Activated T-helper 17 cell treated with anti-CD3 and anti-CD28 coated beads, Interleukin-2, amount 50 U/mL, for 72 hours (primary cell): ENCODE measurements at places on chromosomes 4 and X.

- no peak for ATAC-seq
Observed at GRCh38 chr4:185774131-185774653, 37.8 kb downstream of the SORBS2 start.

- ATAC-seq: no peak
Observed at GRCh38 chr4:124526331-124526730, 186.2 kb downstream of the ANKRD50 start.

DNA sequence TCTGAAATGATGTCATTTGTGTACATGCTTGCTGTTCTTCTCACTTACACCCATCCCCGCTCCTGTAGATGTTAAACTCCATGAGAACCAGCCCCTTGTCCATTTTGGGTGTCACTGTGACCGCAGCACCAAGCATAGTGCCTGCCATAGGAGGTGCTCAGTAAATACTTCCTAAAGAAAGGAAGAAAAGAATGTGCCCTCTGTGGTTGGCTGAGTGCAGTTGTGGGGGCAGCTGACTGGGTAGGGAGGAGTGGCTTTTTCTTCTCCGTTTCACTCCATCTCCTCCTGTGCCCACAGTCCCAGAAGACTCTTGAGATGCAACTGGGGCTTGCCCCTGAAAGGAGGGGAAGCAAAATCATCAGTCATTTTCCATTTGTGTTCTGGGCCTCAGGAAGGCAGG lies 25.5 kb downstream of the PHEX start:
- peak; percentile 31 for ATAC-seq

GRCh38 chr4:95638920-95639501 lies 90.2 kb upstream of the UNC5C start:
- ATAC-seq: peak; percentile 43

GRCh38 chr4:52052475-52052780 lies 1.3 kb downstream of the SPATA18 start:
- ATAC-seq: no peak
